Tibial nerve (tissue), 4 donors: ENCODE measurements at places on chromosomes 6 and 20. TPM values are rescaled to one million over a fixed set of nuclear protein-coding genes. Genes with fewer than 3 reads are reported as not detected.

BPIFB2 gene
- total RNA-seq = not detected

TTPAL gene
- total RNA-seq = 13.0 TPM

CYP21A2 gene
- total RNA-seq = 15.3 TPM

GJA10 gene
- not detected for total RNA-seq

CST3 gene
- total RNA-seq = 1,757 TPM

TMEM244 gene
- total RNA-seq = not detected

PTGIS gene
- total RNA-seq = 92.4 TPM

OSER1 gene
- 35.7 TPM for total RNA-seq

SIRPB2 gene
- 3.9 TPM for total RNA-seq

TOMM6 gene
- total RNA-seq = 106 TPM

ZNF831 gene
- 0.90 TPM for total RNA-seq

GCNT2 gene
- 1.7 TPM for total RNA-seq

PPP1R18 gene
- total RNA-seq = 34.3 TPM

TMEM181 gene
- total RNA-seq = 19.0 TPM

ZNF165 gene
- 0.42 TPM for total RNA-seq

OR2J2 gene
- total RNA-seq = not detected

SIM1 gene
- not detected for total RNA-seq

SMOC2 gene
- 139 TPM for total RNA-seq

EDN1 gene
- 28.0 TPM for total RNA-seq

AKAP7 gene
- 5.1 TPM for total RNA-seq

TSPO2 gene
- not detected for total RNA-seq
